Colonic mucosa (tissue), 4 donors: ENCODE measurements at places on chromosomes 4 and X. TPM values are rescaled to one million over a fixed set of nuclear protein-coding genes. Genes with fewer than 3 reads are reported as not detected.
A peak's percentile ranks its signal among the peaks of the same experiment; 100 is the strongest.

DNA sequence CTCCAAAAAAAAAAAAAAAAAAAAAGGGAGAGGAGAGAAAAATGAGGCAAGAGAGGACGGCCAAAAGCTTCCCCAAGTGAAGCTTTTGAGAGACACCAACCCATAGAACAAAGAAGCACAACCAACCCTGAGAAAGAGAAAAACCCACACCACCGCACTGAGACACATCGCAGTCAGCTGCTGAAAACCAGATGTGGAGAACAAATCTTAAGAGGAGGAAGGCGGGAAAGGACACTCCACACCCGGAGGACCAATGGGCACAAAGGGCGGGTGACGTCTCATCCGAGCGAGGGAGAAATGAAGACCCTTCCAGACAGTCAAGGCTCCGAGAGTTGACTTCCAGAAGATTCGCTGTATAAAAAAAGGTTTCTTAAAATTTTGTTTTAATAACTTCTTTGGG, 112.1 kb downstream of the AFAP1 start:
- no peak for DNase-seq

GRCh38 chrX:105315248-105315647, 94.8 kb upstream of the TEX13A start:
- DNase-seq: no peak

Gene NKX3-2
- total RNA-seq: 1.4 TPM

Gene ZIC3
- not detected for total RNA-seq

Gene SPATA18
- total RNA-seq: 9.8 TPM

Gene AWAT2
- total RNA-seq: not detected

DNA sequence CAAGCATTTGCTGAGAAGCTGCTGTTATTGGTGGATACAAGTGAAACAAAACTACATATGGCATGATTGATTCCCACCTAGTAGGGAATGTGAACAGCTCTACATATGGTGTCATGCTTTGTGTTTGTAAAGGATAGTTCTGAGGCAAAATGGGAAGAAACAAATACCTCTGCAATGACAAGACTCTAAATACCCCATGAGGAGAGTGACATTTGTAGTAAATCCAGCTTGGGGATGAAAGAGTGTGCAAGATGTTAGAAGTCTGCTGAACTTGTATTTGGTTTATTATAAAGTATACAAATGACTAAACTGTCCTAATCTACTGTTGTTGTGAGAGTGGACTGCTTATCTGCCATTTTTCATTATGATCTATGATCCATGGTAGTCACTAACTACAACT, 120.8 kb upstream of the HS3ST1 start:
- no peak for DNase-seq

DNA sequence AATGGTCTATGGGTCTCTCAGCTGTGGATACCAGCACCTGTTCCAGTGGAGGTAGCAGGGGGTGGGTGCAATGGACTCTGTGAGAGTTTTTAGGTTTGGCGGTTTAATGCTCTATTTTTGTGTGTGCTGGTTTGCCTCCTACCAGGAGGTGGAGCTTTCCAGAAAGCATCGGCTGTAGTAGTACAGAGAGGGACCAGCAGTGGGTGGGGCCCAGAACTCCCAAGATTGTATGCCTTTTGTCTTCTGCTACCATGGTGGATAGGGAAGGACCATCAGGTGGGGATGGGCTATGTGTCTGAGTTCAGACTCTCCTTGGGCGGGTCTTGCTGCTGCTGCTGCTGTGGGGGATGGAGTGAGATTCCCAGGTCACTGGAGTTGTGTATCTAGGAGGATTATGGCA, 557.2 kb upstream of the GRID2 start:
- no peak for DNase-seq

DNA sequence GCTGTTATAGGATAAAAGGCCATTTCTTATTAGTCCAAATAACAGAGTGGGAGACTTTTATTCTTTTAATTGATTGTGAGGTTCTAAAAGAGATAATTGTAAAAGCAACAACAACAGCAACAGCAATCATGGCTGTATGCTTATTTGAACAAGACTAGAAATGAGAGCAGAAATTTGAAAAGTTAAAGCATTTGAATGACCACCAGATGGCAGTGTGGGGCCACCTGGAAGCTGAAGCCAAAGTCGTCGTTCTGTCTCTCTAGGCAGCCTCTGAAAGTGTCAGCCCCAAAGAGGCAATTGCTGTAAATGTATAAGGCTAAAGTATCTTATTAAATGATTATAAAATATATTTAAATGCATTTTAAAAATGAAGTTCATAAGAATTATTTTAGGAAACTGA, 42.2 kb downstream of the SH2D1A start:
- DNase-seq: peak; percentile 50

DNA sequence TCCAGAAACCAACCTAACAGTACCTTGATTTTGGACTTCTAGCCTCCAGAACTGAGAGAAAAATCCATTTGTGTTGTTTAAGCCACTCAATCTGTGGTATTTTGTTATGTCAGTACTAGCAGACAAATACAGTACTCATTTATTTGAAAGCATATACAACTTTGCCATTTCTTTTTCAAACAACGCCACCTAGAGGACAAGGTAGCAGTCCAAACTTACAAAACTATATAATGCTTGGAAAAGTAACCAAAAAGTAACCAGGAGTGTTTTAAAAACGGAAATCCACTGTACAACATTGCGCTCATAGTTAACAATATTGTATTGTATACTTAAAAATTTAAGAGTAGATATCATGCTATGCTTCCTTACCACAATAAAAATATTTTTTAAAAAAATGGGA, 37.0 kb upstream of the FGF13 start:
- DNase-seq: no peak

DNA sequence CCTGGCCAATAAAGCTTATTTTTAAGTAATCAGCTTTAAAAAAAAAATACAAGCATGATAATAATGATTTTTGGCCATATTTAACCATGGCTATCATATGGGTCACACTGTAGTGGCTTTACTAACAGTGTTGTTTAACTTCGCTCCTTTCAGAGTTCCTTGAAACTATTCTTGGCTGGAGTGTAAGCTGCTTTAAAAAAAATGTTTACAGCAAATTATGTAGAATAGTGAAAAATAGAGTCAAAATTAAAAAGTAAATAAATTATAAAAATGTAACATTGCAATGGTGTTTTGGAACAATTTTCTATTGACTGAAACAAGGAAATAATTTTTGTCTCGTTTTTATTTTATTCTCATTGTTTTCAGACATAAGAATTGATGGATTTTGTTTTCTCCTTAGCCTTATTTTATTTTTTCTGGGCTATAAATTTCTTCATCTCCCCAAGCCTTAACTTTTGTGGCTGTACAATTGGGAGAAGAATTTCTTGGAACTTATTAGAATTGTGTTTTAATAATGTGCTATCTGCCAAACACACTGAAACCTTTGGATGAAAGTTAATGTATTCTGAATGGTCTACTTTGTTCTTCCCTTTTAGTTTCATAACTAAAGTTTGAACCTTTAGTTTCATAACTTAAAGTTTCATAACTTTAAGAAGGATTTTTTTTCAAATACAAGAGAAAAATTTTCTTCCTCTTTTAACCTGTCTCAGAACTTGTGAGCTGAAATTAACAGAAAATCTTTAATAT, 182.0 kb downstream of the ARHGAP24 start:
- no peak for DNase-seq

Gene XAGE1B
- total RNA-seq: not detected
